Bladder microvascular endothelial cell (primary cell): ENCODE measurements at places on chromosomes 4 and X. TPM values are rescaled to one million over a fixed set of nuclear protein-coding genes. Genes with fewer than 3 reads are reported as not detected.

Gene BMPR1B
- total RNA-seq = under 0.01 and 0.19 TPM in 2 replicates

Gene GAGE1
- not detected in 2 replicates for total RNA-seq

Gene PPEF1
- not detected in 2 replicates for total RNA-seq

Gene SPARCL1
- 228 and 385 TPM in 2 replicates for total RNA-seq

Gene APLN
- 213 TPM in 2 replicates for total RNA-seq
